Hair follicular keratinocyte (primary cell): ENCODE measurements at places on chromosomes 3 and 15. TPM values are rescaled to one million over a fixed set of nuclear protein-coding genes. Genes with fewer than 3 reads are reported as not detected.

Gene TRH
- total RNA-seq, result not detected in 2 replicates

Gene VPS8
- 14.1 and 19.8 TPM in 2 replicates for total RNA-seq

Gene BCL2A1
- total RNA-seq, result 0.38 and 1.0 TPM in 2 replicates

Gene MEGF11
- not detected in 2 replicates for total RNA-seq

Gene CCRL2
- total RNA-seq, result not detected in 2 replicates

Gene LRRIQ4
- total RNA-seq, result not detected in 2 replicates

Gene ADAMTS9
- 0.08 TPM in 1 of 2 replicates, not detected in the other for total RNA-seq

Gene ST8SIA2
- total RNA-seq, result not detected in 2 replicates

Gene NEK10
- 0.04 and 0.23 TPM in 2 replicates for total RNA-seq

Gene ACAN
- total RNA-seq, result not detected in 2 replicates

Gene CASR
- not detected in 2 replicates for total RNA-seq

Gene CCDC54
- not detected in 2 replicates for total RNA-seq

Gene GALNT15
- 0.57 TPM in 1 of 2 replicates, not detected in the other for total RNA-seq

Gene CCR5
- total RNA-seq, result not detected in 2 replicates

Gene ATP2B2
- not detected in 2 replicates for total RNA-seq
